RWPE1 (cell line): ENCODE measurements at places on chromosomes 5 and 9.

DNA sequence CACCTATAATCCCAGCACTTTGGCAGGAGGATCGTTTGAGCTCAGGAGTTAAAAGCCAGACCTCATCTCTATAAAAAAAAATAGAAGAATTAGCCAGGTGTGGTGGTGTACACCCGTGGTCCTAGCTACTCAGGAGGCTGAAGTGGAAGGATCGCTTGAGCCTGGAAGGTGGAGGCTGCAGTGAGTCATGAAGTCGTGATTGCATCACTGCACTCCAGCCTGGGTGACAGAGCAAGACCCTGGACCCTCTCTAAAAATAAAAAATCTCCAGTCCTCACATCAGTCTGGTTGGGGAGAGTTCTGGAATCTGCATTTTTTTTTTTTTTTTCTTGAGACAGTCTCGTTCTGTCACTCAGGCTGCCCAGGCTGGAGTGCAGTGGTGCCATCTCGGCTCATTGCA is 9.3 kb downstream of the FPGS start:
- DNase-seq: no peak

DNA sequence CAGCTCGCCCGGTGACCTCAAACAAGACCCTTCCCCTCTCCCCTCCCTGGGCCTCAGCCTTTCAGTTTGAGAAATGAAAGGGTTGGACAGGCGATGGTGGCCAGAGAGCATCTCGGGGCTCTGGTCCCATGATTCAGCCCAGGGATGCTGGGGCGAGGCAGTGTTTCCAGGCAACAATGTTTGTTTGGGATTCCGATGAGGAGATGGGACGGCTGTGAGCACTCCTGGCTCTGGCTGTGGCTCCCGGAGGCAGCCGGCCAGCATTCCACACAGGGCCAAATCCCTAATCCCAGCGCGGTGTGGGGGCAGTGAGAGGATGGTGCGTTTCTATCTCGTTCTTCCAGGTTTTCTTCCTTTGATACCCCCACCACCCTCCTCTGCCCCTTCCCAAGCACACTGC is 66.0 kb downstream of the HMCN2 start:
- DNase-seq: peak; percentile 72

DNA sequence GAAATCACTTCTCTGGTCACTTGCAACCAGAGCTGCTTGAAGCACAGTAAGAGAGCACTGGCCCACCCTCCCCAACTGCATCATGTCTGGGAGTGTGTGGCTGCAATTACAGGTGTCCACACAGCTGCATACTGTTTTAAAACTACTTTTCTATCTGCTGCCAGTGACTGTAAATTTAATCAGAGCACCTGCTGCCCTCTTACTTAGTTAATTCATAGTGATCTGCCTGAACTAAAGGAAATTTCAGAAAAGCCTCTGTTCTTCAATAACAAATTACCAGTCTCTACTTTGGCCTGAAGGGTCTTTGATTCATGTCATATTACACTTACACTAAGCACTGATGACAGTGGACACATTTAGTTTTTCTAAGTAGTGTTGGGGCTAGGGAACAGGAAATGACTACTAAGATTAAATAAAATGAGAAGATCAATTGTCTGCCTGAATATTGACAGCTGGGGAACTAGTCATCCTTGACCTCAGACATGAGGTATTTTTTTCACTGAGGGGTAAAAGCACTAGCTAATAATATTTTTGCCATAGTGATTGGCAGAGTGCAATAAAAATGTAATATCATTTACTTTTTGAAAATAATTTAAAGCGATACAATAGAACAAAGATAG is 788.9 kb upstream of the GRAMD2B start:
- no peak for DNase-seq

GRCh38 chr5:53481887-53482716 is 1.7 kb downstream of the FST start:
- DNase-seq: peak; percentile 92

- peak; percentile 9 for DNase-seq
These were observed 92.1 kb upstream of the FSD1L start for GRCh38 chr9:105355781-105356180.

GRCh38 chr5:112084149-112084548 is 327.2 kb upstream of the NREP start:
- no peak for DNase-seq

- no peak for DNase-seq
These were observed 160.4 kb downstream of the MEF2C start for GRCh38 chr5:88722546-88723073.

DNA sequence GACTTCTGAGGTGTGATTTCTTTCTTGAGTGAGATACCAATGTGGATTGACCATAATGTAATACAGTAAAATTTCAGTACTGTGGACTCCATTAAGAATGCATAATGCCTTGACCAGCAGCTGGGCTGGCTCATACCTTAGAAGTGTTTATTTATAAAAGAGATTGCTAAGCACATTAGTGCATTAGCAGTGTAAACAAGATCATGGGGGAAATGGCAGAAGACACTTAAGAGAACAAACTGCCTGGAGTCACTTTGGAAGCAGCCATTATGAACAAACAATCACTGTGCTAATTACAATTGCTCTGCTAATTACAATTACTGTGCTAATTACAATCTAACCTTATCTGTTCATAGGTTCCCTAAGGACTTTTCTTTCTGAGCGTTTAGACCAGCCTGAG is 104.2 kb downstream of the TRIM32 start:
- DNase-seq: no peak

DNA sequence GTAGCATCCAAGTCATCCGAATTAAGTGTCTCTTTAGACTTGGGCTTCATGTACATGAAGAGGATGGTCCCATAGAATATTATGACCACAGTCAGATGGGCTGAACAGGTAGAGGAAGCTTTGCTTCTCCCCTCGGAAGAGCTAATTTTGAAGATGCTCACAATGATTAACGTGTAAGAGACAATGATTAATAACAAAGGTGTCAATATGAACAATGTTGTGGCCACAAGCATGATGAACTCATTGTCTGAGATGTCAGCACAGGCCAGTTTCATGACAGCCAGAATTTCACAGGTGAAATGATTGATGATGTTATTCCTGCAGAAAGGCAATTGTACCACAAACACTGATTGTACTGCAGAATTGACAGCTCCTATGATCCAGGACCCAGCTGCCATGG is 626 bp downstream of the OR13C2 start:
- DNase-seq: no peak

GRCh38 chr9:107215381-107215780 is 67.7 kb upstream of the RAD23B start:
- peak; percentile 25 for DNase-seq

GRCh38 chr9:127608104-127608966 is 3.7 kb upstream of the STXBP1 start:
- peak; percentile 98 for DNase-seq

- DNase-seq: no peak
These were observed 390.7 kb upstream of the PCSK5 start for GRCh38 chr9:75499812-75500211.

DNA sequence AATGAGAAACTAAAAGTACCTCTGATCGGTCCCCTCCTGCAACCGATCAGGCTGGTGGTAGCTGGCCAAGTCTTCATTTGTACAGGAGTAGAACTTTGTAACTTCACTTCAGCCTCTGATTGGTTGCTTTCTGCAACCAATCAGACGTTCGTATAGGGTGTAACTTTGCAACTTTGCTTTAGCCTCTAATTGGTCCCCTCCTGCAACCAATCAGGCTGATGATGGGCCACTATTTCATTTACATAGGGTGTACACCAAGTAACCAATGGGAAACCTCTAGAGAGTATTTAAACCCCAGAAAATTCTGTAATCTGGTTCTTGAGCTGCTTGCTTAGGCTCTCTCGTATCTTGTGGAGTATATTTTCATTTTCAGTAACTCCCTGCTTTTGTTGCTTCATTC is 445.5 kb downstream of the MED10 start:
- DNase-seq: no peak

GRCh38 chr5:113343343-113343742 is 91.4 kb downstream of the TSSK1B start:
- DNase-seq: no peak

DNA sequence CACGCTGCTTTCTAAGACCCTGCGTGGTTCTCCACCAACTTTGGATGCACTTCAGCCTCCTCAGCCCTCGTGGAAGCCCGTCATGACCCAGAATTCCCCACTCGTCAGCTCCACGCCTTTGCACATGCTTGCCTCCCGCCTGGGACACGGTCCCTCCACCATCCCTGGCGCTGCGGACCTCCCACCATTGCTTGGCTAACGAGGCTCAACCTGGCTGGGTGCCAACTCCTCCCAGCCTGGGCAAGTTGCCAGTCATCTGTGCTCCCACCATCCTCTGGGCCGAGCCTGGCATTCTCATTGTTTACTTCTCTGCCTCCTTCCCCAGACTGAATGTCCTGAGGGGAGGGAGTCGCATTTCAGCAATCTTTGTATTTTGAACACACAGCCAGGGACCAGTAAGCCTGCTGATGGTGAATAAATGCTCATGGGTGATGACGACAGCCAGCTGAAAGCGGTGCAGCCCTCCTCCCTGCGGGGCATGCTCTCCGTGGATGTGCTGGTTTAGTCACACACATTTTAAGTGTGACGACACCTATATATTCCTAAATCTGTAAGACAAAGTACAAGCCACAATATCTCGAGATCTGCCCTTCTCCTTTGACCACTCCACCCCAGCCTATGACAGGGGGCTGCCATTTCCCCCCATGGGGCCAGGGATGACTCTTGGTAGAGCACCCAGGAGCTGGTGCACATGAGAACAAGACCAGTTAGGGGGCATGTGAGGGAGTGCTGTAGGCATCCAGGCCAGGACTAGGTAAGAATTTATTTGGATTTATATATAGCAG is 37.6 kb downstream of the ANKRD33B start:
- DNase-seq: peak; percentile 93

DNA sequence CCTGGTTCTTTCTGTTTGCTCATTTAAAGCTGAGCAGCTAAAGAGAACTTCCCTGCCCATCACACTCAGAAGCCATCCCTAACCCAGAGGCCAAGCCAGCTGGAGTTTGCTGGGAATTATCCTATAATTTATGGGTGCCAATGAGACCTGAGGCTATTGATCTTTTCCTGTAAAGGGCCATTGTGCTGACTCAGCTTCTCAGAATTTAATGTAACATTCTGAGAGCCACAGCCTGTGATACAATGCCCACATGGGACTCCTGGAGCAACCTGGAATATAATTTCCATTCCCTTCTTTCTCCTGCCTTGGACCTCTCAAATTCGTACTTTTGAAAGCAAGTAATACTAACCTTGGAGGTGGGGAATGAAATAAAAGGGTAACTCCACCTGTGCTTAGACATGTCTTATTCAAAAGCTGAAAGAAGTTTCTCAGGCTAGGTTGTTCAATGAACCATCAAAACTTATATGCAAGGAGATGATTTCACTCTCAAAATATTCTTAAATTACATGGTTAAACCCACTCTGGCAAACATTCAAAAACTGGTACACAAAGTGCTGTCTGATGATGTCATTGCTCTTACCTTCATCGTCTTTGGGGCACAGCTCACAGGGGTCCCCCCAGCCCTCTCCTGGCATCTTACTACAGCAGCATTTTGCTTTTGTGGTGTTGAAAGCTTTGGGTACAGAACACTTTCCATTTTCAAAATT is 206.7 kb downstream of the SLC12A2 start:
- DNase-seq: no peak

DNA sequence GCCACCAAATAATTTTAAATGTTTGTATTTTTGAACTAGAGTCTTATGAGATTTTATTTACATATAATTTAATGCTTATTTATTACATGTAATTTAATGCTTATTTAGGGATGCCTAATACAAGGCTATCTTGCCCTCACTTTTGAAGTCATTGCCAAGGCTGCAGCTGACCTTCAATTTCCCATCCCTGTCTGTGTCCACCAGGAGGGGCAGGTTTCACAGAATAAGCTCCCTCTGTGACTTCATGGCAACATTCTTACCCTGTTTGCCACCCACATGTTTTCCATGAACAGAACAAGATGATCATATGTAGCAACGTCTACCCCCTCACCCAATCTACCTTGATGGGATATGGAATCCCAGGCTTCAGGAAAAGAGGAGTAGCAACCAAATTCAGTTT is 27.0 kb downstream of the C5 start:
- peak; percentile 9 for DNase-seq

DNA sequence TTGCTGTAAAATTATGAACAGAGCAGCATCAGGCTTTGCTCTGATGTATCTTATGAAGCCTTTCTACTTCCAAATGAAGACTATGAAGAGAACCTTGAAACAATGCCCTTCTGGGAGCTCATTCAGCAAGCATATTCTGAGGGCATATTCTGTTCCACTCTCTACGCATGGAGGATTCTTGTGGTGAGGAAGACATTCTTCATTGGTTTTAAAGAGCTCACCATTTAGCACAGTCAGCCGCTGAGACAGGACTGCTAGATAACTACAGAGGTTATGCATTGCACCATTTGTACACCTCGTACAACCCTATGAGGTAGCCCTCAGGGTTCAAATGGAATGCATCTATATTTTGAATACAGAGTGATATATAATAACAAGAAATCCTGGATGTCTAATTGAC is 61.0 kb downstream of the INVS start:
- no peak for DNase-seq

- no peak for DNase-seq
These were observed 343.7 kb downstream of the DMRTA1 start for GRCh38 chr9:22790329-22790728.

DNA sequence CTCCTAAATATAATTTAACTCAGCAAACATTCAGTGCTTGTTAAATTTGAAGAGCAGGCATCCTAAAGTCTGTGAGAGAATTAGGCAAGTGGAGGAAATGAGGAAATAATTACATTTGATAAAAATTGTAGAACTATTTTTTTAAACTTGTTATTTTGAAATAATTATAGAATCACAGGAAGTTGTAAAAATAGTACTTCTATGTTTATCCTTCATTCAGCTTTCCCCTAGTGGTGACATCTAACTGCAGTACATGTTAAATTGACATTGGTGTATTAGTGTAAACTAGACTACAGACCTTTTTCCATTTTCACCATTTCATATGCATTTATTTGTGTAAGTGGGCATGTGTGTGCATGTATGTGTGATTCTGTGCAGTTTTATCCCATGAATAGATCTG is 51.6 kb downstream of the F2RL2 start:
- DNase-seq: no peak

GRCh38 chr5:170844651-170845050 is 17.2 kb upstream of the RANBP17 start:
- DNase-seq: no peak
